Mesothelial cell of epicardium (in vitro differentiated cells): ENCODE measurements at places on chromosomes 6 and 20. TPM values are rescaled to one million over a fixed set of nuclear protein-coding genes. Genes with fewer than 3 reads are reported as not detected.

The ENPP5 gene
- total RNA-seq, result 7.4 to 8.7 TPM (median 7.7 TPM) in 3 replicates

The FAM83C gene
- total RNA-seq, result 0.07 TPM in 1 of 3 replicates, not detected in the others

The MUC21 gene
- total RNA-seq, result not detected in 3 replicates

The PRND gene
- 0.05 TPM in 1 of 3 replicates, not detected in the others for total RNA-seq

The VSTM2L gene
- total RNA-seq, result 30.9 to 35.9 TPM (median 31.9 TPM) in 3 replicates

The FITM2 gene
- 3.6 to 4.2 TPM (median 3.6 TPM) in 3 replicates for total RNA-seq

The PRR18 gene
- total RNA-seq, result 0.20 to 0.38 TPM (median 0.31 TPM) in 3 replicates

The BIRC7 gene
- 0.36 to 0.84 TPM (median 0.50 TPM) in 3 replicates for total RNA-seq

The NKX2-2 gene
- not detected in 3 replicates for total RNA-seq

GRCh38 chr6:116101790-116102189 is 1.1 kb downstream of the NT5DC1 start:
- no peaks in the 10 kb centered on the region for H3K27me3 ChIP-seq
- no peak for DNase-seq
- peaks cover 49% of the 10 kb centered on the region for H3K4me1 ChIP-seq
- peak overlapping the region; percentile 94 for H3K27ac ChIP-seq
- H3K36me3 ChIP-seq, result peaks cover 4% of the 10 kb centered on the region
- H3K4me3 ChIP-seq, result peak overlapping the region; percentile 92

GRCh38 chr6:106056060-106056745 is 29.9 kb upstream of the PRDM1 start:
- no peak overlapping the region for H3K27ac ChIP-seq
- H3K36me3 ChIP-seq, result no peaks in the 10 kb centered on the region
- no peak for DNase-seq

DNA sequence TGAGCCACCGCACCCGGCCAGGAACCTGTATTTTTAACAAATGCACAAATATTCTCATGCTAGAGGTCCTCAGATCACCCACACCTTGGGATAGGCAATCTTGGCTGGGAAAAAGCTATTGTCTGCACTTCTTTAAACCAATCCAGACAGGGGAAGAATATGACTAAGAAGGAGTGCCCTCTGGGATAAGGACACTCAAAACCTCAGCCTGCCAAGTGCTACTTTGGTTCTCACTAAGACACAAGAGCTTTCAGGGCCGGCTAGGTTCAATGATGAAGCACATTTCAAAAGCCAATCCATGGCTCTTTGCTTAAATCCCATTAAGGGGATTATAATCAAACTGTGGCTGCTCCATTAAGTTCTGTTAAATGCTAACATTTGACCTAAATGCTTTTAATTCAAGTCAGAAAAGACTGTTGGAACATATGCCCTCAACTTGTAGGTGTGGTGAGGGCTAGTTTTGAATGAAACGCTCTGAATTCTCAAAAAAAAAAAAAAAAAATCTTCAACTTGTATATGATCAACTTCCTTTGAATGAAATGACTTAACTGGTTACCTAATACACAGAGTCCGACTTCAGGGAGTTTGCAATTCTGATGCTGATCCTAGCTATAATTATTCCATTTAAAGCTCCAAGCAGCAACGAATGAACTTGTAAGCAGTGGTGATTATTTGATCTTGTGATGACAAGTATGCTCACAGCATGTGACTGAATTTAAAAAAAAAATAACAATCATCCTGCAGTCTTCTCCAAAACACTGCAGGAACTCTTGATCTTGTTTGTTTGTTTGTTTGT is 56.6 kb downstream of the SLC23A2 start:
- H3K27me3 ChIP-seq, result no peaks in the 10 kb centered on the region
- H3K4me1 ChIP-seq, result peaks cover 10% of the 10 kb centered on the region
- no peaks in the 10 kb centered on the region for H3K36me3 ChIP-seq
- H3K27ac ChIP-seq, result no peak overlapping the region

GRCh38 chr6:48229841-48230240 is 118.8 kb upstream of the PTCHD4 start:
- H3K27ac ChIP-seq, result no peak overlapping the region
- no peaks in the 10 kb centered on the region for H3K27me3 ChIP-seq
- H3K4me1 ChIP-seq, result peaks cover 2% of the 10 kb centered on the region
- DNase-seq, result no peak

GRCh38 chr6:163984124-163984936 is 569.8 kb downstream of the QKI start:
- H3K27ac ChIP-seq, result no peak overlapping the region
- H3K27me3 ChIP-seq, result no peaks in the 10 kb centered on the region
- H3K36me3 ChIP-seq, result no peaks in the 10 kb centered on the region
- DNase-seq, result no peak
- H3K4me3 ChIP-seq, result no peak overlapping the region

GRCh38 chr6:118536478-118536877 is 11.6 kb upstream of the PLN start:
- peaks cover 12% of the 10 kb centered on the region for H3K4me1 ChIP-seq
- H3K4me3 ChIP-seq, result no peak overlapping the region
- H3K27me3 ChIP-seq, result no peaks in the 10 kb centered on the region
- DNase-seq, result no peak
- H3K36me3 ChIP-seq, result peaks cover 6% of the 10 kb centered on the region

GRCh38 chr6:169087443-169088041 is 166.1 kb downstream of the THBS2 start:
- H3K4me3 ChIP-seq, result no peak overlapping the region
- peaks cover 8% of the 10 kb centered on the region for H3K36me3 ChIP-seq
- no peak overlapping the region for H3K27ac ChIP-seq
- no peaks in the 10 kb centered on the region for H3K4me1 ChIP-seq

DNA sequence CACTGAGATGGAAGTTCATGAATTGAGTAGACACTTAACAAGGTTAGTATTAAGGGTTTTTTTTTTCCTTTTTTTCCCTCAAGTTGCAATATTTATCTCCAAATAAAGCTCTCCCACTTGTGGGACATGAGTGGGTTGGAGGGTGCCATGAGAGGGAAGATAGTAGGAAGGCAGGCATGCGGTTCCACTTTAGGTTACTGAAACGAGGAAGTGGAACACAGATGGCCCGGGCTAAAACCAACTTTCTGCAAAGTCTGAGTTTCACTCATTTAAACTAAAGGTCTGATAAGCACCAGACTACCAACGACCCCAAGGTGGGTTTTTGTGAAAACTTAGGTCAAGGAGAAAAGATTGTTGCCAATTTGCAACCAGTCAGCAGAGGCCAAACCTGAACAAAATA is 42.2 kb downstream of the TBC1D7 start:
- no peak for DNase-seq
- peaks cover 7% of the 10 kb centered on the region for H3K4me1 ChIP-seq
- no peaks in the 10 kb centered on the region for H3K27me3 ChIP-seq
- H3K36me3 ChIP-seq, result peaks cover 38% of the 10 kb centered on the region
- H3K4me3 ChIP-seq, result no peak overlapping the region
- no peak overlapping the region for H3K27ac ChIP-seq

DNA sequence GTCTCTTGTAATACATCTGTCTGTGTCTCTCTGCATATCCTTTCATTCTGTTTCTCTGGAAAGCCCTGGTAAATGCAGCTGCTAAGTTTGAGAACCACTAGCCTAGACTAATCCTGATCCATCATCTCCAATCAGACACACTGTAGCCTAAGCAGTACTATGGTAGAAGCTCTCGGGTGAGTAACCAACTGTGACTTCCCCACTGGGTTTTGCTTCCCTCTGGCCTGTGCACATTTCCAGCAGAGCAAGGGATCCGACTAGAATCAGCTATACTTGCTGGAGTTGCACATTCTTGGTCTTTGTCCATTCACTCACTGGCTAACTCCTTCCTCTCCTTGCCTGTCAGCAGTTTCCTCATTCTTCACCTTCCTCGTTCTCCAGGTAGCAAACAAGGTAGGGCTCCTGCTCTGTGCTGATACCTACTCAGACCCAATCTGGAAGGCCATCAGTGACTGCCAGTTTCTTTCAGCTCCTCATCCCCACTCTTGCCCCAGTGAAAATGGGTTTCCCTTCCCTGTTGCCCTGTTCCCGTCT is 184.2 kb downstream of the PLCB4 start:
- H3K4me1 ChIP-seq, result no peaks in the 10 kb centered on the region
- H3K4me3 ChIP-seq, result no peak overlapping the region
- H3K27me3 ChIP-seq, result no peaks in the 10 kb centered on the region
- H3K36me3 ChIP-seq, result no peaks in the 10 kb centered on the region

DNA sequence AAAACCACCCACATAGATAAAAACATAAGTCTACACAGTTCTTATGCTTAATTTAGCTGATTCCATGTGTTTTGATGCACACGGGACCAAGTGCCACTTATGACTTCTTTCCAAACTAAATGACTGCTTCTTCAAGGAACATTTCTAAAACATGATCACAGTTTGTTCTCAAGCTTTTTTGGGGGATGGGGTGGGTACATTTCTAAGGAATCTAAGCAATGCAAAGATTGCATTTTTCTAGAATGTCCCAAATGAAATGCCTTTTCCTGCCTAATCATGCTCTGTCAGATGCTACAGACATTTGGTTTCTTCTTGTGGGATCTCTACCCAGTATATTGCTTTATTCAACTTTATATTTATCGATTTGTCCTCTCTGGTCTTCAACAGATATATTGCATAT is 496.8 kb upstream of the JAG1 start:
- H3K4me1 ChIP-seq, result peaks cover 2% of the 10 kb centered on the region
- no peak overlapping the region for H3K4me3 ChIP-seq
- H3K27me3 ChIP-seq, result no peaks in the 10 kb centered on the region
- no peak for DNase-seq
- H3K36me3 ChIP-seq, result no peaks in the 10 kb centered on the region

DNA sequence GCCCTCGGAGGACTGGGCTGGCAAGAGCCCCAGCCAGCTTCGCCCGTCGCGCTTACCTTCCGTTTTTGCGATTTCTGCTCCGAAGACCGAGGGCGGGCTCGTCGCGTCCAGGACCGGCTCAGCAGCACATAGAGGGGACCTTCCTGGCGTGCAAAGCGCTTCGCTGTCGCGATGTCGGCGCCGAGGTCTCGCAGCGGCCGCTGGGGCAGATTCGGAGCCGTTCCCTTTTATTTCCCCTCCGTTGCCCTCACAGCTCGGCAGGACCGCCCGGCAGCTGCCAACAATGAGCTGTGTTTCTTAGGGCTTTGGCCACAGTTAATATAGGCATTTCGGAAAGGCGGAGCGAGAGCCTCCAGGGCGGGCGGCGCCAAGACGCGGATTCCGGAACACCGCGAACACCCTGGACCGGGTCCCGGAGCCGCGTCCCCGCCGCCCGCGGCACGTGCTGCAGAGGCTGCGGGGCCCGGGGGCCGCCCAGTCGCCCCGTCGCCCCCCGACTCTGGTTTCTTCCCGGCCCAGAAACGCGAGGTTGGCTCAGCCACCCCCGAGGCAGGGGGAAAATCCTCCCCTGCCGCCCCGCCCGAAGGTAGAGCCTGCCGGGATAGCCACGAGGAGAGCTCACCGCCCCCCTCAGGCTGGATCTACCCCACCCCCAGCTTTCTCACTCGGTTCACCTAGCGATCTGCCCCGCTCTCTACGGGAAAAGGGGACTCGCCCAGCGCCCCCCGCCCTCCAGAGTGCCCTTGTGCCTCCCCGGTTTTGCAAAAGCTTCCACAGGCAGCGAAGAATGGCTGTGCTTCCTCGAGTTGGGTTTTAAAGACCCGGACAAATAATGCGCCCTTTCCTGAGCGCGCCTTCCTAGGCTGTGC is at the start of gene CITED2:
Gene CITED2 (minus strand): TSS at position 292 of the 869 bp plus-strand sequence. CDS start 704 bp downstream, outside the sequence.
- no peaks in the 10 kb centered on the region for H3K27me3 ChIP-seq
- H3K4me1 ChIP-seq, result peaks cover 44% of the 10 kb centered on the region
- H3K4me3 ChIP-seq, result peak within 1 kb of the TSS; percentile 98
- H3K27ac ChIP-seq, result peak within 1 kb of the TSS; percentile 99

GRCh38 chr6:94071835-94072234 is 652.5 kb upstream of the EPHA7 start:
- peaks cover 9% of the 10 kb centered on the region for H3K4me1 ChIP-seq
- no peaks in the 10 kb centered on the region for H3K27me3 ChIP-seq
- no peak overlapping the region for H3K4me3 ChIP-seq
- no peak overlapping the region for H3K27ac ChIP-seq
- DNase-seq, result no peak

- no peaks in the 10 kb centered on the region for H3K27me3 ChIP-seq
- DNase-seq, result no peak
- H3K36me3 ChIP-seq, result peaks cover 13% of the 10 kb centered on the region
- no peak overlapping the region for H3K27ac ChIP-seq
- H3K4me1 ChIP-seq, result peaks cover 17% of the 10 kb centered on the region
- H3K4me3 ChIP-seq, result no peak overlapping the region
These were observed 986.2 kb upstream of the CITED2 start for GRCh38 chr6:140360651-140361050.

DNA sequence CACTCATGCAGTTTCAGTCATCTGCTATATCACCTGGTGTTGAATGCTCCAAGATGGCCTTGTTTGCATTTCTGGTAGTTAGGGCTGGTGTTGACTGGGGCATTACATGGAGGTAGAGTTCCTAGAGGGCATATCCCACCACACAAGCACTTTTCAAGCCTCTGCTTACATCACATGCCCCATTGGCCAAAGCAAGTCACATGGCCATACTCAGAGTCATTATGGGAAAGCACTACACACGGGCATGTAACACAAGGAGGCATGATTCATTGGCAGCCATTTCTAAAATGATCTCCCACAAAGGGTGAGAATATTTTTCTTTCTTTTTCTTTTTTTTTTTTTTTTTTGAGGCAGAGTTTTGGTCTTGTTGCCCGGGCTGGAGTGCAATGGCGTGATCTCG is 73.2 kb downstream of the TRMT6 start:
- H3K36me3 ChIP-seq, result no peaks in the 10 kb centered on the region
- H3K4me3 ChIP-seq, result no peak overlapping the region
- H3K27ac ChIP-seq, result no peak overlapping the region

DNA sequence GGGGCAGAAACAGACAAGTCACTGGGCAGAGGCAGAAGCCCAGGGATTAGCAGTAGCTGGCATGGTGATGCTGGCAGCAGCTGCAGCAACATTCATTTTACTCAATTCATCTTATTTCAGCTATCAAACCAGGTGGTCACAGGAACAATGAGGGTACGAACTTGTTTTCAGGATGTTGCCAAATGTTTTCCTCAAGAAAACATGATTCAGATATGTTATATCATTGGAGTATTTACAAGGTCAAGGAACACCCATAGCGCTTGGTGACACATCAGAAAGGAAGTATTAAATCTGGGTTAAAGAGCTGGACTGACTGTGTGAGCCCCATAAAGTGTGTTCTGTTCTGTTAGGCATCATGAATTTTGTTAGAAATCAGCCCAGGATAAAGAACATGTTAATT is 456.9 kb upstream of the ID4 start:
- no peaks in the 10 kb centered on the region for H3K4me1 ChIP-seq
- peaks cover 4% of the 10 kb centered on the region for H3K36me3 ChIP-seq
- H3K27ac ChIP-seq, result no peak overlapping the region
- DNase-seq, result no peak
- peaks cover 2% of the 10 kb centered on the region for H3K27me3 ChIP-seq

GRCh38 chr20:23586735-23587525 is 18.6 kb upstream of the CST9L start:
- no peak for DNase-seq
- H3K4me1 ChIP-seq, result no peaks in the 10 kb centered on the region
- H3K27ac ChIP-seq, result no peak overlapping the region

- no peaks in the 10 kb centered on the region for H3K36me3 ChIP-seq
- H3K27ac ChIP-seq, result peak overlapping the region; percentile 59
- peaks cover 40% of the 10 kb centered on the region for H3K4me1 ChIP-seq
These were observed 92.7 kb downstream of the DACT2 start for GRCh38 chr6:168226902-168227318.
